ENCODE measurements at places on chromosomes 1 and 21. TPM values are rescaled to one million over a fixed set of nuclear protein-coding genes. Genes with fewer than 3 reads are reported as not detected.

DNA sequence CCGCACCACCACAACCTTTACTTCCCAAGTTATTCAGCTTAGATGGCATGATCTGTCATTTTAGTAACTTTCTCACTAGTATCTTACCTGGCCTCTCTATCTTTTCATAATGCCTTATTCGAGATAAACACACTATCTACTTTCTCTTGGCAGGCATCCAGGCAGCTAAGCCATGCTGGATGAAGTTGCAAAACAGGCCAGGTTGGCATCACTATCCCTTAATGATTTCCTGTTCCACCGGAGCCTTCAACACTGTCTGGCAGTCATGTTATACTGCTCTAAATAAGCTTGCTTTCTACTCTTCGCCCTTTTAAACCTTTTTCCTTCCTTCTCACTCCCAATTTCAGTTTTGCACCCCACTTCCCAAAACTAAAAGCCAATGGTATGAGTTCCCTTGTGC is 12.0 kb upstream of the KCNH1 start:
- DNase-seq, result no peak

- DNase-seq, result no peak
Measured at GRCh38 chr1:65890201-65890843, 97.6 kb downstream of the PDE4B start.

DNA sequence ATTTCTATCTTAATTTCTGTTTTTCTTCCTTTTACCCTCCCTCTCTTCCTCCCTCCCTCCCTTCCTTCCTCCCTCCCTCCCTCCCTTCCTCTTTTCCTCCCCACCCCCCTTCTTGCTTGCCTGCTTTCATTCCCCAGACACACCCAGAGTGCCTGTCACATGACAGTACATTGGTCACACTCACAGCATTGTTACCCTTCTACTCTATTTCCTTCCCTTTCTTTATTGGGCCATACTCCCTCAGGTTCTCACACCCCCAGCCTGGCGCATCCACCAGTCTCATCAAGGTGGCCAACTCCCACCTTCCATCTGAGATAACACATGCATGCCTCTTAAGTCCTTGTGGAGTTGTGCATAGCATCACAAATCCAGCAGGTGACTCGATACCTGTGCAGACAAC is 10.9 kb downstream of the TMPRSS3 start:
- DNase-seq, result no peak

GRCh38 chr1:77536813-77537212 is 145.6 kb downstream of the ZZZ3 start:
- no peak for DNase-seq

Gene FCRL6
- 0.19 TPM for polyA plus RNA-seq

- no peak for DNase-seq
Measured at GRCh38 chr1:155198547-155198906, 9.2 kb downstream of the THBS3 start.

Gene RNF186
- polyA plus RNA-seq, result 0.27 TPM

DNA sequence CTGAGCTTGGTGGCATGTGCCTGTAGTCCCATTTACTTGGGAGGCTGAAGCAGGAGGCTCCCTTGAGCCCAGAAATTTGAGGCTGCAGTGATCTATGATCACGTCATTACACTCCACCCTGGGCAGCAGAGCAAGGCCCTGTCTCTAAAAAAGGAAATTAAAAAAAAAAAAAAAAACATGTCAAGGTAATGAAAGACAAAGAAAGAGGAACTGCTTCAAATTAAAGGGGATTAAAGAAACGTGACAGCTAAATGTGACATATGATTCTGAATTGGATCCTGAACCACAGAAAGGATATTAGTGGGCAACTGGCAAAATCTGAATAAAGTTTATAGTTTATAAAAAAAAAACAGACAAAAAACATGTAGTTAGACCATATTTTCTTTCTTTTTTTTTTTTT is 3.8 kb upstream of the C2CD4D start:
- DNase-seq, result no peak

- no peak for DNase-seq
Measured at GRCh38 chr21:40454057-40454456, 392.9 kb downstream of the DSCAM start.

DNA sequence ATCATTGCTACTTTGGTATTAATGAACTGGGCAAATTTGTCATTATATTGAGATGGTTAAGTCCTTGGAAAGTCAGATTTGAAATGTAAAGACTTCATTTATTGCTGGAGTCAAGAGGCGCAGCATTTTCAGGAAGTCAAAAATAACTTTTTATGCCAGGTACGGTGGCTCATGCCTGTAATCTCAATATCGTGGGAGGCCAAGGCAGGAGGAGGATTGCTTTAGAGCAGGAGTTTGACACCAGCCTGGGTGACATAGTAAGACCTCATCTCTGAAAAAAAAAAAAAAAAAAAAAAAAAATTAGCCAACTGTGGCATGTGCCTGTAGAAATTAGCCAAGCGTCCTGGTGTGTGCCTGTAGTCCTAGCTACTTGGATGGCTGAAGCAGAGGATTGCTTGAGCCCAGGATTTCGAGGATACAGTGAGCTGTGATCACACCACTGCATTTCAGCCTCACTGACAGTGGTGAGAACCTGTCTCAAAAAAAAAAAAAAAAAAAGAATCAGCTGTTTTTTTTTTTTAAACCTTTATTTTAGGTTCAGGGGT is 5.5 kb downstream of the HIPK1 start:
- no peak for DNase-seq

GRCh38 chr1:214124915-214125314 is 137.1 kb downstream of the PROX1 start:
- no peak for DNase-seq

- DNase-seq, result peak; percentile 21
Measured at GRCh38 chr1:206041640-206042039, 11.3 kb upstream of the RHEX start.

Gene LCE1C
- polyA plus RNA-seq, result not detected

DNA sequence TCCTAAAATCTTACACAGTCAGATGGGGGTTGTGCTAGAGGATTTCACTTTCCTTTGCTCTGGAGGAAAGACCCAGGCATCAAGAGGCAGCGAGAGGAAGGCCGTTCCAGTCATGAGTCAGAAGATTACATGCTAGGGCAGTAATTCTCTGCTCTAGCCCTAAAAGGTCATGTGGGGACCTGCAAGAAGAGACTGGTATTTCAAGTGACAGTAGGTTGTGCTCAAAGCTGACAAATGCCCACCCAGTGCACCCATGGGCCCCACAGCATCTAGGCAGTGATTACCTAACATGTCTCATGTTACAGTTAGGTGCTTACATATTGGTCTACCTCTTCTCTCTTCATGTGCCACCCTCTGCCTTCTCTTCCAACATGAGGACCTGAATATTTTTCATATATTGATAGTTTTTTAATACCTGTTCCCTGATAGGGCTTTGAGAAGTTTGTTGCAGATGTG is 99.7 kb upstream of the BEND5 start:
- no peak for DNase-seq

GRCh38 chr1:19081218-19081893 is 124.9 kb upstream of the IFFO2 start:
- no peak for DNase-seq
